Kidney epithelial cell (primary cell): ENCODE measurements at places on chromosomes 7 and 10. TPM values are rescaled to one million over a fixed set of nuclear protein-coding genes. Genes with fewer than 3 reads are reported as not detected.
A peak's percentile ranks its signal among the peaks of the same experiment; 100 is the strongest.

DNA sequence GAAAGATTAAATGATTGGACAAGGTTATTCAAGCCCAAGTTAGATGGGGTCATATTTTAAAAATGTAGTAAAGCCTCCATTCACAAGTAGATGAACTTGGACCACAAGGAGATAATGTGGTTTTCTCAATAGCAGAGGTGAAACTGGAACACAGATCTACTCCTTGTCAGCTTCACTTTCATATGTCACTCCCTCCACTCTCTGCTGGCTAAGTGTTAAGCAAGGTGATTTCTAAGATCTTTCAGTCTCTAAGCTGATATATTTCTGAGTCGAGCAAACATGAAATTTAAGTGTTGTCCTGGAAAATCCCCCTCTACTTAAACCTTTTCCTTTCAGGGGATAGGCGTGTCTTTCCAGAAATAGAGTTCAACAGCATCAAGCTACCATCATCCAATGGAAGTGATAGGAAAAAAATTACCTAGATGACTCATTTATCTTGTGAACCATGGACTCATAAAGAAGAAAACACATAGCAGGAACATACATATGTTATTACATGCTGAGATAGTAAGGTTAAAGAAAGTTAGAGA is 275.0 kb downstream of the PTEN start:
- no peak for DNase-seq

GRCh38 chr10:117370205-117370604 is 5.0 kb downstream of the PDZD8 start:
- no peak for DNase-seq

DNA sequence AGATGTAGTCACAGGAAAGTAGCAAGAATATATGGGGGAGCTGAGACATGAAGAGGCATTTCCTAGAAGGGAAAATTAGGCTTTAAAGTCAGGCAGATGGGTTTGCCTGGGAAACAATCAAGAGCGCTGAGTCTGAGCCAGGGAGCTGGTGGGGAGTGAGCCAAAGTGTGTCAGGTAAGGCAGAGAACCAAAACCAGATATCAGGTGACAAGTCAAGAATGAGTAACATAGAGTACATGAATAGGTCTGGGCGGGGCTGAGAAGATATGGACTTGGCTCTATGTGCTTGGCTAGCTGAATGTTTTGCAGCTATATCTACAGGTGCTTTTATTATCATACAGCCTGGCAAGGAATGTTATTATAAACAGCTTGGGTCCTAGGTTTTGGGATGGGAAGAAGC is 49.3 kb downstream of the GPR141 start:
- no peak for DNase-seq

GRCh38 chr10:28331066-28331465 is 28.2 kb upstream of the MPP7 start:
- DNase-seq = no peak

DNA sequence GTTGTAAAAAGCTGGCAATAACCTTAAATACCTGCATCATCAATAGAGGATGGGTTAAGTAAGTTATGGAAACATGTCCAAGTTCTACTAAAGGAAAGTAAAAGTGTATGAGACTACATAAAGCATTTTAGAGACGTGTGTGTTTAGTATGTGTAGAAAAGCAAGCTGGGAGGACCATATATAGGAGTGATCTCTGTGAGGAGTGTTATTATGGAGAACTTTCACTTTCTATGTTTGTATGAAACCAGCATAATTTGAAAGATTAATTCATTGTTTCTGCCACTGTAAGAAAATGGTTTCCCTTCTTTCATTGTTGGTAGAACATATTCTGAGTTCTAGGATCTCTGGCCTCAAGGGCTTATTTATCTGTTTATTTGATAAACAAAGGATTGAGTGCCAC is 19.2 kb upstream of the PDLIM1 start:
- DNase-seq = no peak

DNA sequence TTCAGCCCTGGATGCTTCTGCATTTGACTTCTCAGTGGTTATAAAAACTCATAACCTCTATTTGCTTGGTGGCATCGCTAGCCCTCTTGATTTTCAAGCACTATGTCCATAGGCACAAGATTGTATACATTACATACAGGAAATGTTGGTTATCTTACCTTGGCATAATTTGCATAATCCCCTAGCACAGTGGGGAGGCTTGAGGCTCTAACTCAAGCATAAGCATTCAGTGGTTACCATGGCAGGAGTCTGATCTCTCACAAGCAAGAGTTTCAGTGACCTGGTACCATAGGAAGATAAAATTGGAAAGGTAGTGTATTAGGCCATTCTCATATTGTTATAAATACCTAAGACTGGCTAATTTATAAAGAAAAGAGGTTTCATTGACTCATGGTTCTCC is 121.8 kb downstream of the PLXDC2 start:
- DNase-seq = no peak

DNA sequence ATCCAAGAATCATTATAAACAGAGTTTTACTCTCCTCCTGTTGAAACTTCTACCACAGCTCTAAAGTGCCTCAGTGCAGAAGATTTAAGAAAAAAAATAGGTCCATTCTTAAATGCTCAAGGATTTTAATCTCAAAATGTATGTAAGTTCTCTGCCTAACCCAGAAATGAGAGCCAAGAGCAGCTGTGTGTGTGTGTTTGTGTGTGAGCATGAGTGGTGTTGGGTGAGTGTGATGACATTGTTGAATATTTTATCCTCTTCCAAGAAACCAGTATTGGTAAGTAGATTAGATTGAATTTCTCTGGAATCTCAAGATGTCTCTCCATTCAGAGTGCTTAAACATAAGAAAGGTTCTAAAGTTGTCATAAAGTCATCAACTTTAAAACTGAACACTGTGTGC is 363.6 kb upstream of the NFE2L3 start:
- DNase-seq = no peak

GRCh38 chr10:6401558-6402348 is 178.3 kb downstream of the PRKCQ start:
- DNase-seq = peak; percentile 58

Gene RBM20
- total RNA-seq = 3.3 and 3.8 TPM in 2 replicates

Gene PNLIPRP3
- total RNA-seq = not detected in 2 replicates

Gene PVRIG
- not detected in 2 replicates for total RNA-seq

DNA sequence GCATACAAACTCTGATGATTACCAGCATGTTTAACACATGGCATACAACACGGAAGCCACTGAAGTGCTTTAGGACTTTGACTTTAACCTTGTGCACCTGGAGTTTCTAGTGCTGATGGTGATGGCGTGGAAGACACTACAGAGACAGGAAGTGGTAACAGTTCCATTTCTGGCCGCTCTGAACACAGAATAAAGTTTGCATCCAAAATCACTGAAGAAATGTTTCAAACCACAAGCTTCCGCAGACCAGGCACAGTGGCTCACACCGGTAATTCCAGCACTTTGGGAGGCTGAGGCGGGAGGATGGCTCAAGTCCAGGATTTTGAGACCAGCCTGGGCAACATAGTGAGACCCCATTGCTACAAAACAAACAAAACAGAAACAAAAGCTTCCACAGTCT is 40.3 kb upstream of the TNPO3 start:
- no peak for DNase-seq

Gene CEP55
- total RNA-seq = 7.6 and 11.4 TPM in 2 replicates

Gene SMO
- total RNA-seq = 20.1 and 22.3 TPM in 2 replicates

Gene SPDYE18
- total RNA-seq = 0.08 TPM in 1 of 2 replicates, not detected in the other

GRCh38 chr7:50467817-50468610 is 17.9 kb upstream of the FIGNL1 start:
- DNase-seq = no peak

GRCh38 chr7:25386311-25386744 is 158.0 kb upstream of the NPVF start:
- no peak for DNase-seq

Gene TSPAN14
- total RNA-seq = 111 and 116 TPM in 2 replicates

Gene SLC26A3
- total RNA-seq = not detected in 2 replicates

GRCh38 chr10:51937308-51938140 is 238.1 kb upstream of the CSTF2T start:
- no peak for DNase-seq

- DNase-seq = no peak
Observed at GRCh38 chr10:89852872-89853271, 151.5 kb downstream of the KIF20B start.

GRCh38 chr7:24158975-24159374 is 125.0 kb upstream of the NPY start:
- no peak for DNase-seq

Gene AGMO
- total RNA-seq = 0.04 TPM in 1 of 2 replicates, not detected in the other

Gene MRC1
- total RNA-seq = 0.07 and 0.29 TPM in 2 replicates

DNA sequence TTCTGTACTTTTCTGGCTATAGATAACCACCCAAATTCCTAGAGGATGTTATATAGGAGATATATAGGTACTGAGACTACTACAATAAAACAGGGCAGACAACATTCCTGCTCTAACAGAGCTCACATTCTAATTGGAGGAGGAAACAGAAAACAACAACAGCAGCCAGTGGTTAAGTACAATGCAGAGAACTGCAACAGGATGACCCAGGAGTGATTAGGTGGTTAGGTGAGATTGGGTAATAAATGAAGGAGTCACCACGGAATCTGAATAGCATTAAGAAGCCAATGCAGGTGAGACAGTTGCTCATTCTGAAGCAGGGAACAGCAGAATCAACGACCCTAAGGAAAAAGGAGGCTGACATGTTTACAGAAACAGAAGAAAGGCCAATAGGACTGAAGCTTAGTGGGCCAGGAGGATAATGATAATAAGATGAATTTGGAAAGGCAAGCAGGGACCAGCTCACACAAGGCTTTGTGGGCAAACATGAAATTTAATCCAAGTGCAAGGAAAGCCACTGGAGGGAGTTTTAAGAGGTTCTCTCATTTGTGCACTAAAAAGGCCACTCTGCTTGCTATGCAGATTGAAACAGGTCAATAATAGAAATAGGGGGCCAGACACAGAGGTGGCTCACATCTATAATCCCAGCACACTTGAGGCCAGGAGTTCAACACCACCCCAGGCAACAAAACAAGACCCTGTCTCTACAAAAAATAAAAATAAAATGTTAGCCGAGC is 16.9 kb upstream of the REEP3 start:
- DNase-seq = no peak

Gene ENTPD7
- 27.7 and 29.1 TPM in 2 replicates for total RNA-seq

Gene STOX1
- total RNA-seq = 0.21 and 0.71 TPM in 2 replicates

GRCh38 chr10:91049296-91049987 is 128.6 kb upstream of the ANKRD1 start:
- DNase-seq = no peak

DNA sequence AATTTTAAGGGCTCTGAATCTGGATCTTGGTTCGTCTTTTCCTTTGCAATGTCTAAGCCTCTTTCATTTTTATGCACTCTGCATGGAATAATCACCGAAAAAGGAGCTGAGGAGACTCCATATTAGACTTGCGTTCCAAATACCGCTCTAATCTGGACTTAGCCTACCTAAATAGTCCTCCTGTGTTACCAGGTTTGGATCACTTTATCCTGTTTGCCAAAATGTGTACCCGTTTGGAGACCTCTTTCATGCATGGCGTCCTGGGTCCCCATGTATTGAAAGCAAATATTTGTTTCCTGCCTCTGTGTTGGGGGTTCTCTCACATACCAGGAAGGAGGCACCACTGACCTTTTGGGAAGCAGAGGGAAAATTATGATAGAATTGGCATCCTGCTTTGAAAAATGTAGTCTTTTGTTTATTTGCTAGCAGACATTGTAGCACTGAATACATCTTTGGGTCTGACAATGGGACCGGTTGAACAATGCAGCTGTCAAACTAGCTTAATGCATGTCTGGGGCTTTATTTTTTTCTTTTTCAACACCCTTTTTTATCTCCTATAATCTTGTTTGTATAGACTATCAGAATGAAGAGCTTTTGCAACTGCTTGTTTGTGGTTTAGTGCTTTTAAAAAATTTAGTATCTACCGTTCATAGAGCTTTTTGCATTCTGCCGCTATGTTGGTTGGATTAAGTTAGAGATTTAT is 11.8 kb upstream of the CELF2 start:
- DNase-seq = no peak

Gene NKX1-2
- not detected in 2 replicates for total RNA-seq

- DNase-seq = no peak
Observed at GRCh38 chr7:101832205-101832631, 14.8 kb downstream of the CUX1 start.

DNA sequence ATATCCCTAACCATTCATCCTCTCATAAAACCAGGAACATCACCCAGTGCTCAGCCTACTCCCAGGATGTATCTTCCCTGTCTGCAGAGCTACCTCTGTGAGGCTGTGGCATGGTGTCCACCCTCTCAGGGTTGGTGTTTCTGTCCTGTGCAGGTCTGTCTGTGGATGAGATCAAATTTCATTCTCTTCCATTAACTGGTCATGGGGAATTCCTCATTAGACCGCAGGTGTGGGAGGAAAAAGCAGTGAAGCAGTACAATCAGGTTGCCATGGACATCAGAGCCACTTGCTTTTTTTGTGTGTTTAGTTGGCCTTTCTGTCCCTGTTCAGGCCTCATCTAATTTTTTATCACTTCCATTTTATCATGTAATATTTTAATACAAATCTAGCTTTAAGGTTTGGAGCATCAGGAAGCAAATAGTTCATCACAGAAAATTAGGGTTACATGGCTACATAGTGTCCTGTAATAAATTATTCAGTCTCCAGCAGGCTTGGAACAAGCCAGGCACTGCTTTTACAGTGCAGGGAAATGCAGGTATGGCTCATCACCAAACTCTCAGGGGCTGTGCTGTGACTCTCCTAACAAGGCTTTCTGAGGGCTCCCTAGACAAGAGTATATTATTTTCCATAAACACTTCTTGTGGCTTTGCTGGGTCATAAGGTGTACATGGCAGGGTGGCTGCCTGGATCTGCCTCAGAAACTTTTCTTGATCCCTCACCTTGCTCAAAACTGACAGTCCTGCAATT is 594.9 kb upstream of the IGFBP3 start:
- peak; percentile 82 for DNase-seq

GRCh38 chr7:35026150-35026549 is 11.1 kb downstream of the DPY19L1 start:
- no peak for DNase-seq

- DNase-seq = no peak
Observed at GRCh38 chr7:135366843-135367508, 133.3 kb downstream of the STRA8 start.
